ENCODE measurements at places on chromosomes 11 and 22. TPM values are rescaled to one million over a fixed set of nuclear protein-coding genes. Genes with fewer than 3 reads are reported as not detected.

- no peak overlapping the region for H3K4me3 ChIP-seq
- no peaks in the 10 kb centered on the region for H3K36me3 ChIP-seq
- H3K27me3 ChIP-seq: no peaks in the 10 kb centered on the region
- H3K4me1 ChIP-seq: no peaks in the 10 kb centered on the region
These were observed 974.6 kb upstream of the RAG2 start for GRCh38 chr11:37572491-37573171.

DNA sequence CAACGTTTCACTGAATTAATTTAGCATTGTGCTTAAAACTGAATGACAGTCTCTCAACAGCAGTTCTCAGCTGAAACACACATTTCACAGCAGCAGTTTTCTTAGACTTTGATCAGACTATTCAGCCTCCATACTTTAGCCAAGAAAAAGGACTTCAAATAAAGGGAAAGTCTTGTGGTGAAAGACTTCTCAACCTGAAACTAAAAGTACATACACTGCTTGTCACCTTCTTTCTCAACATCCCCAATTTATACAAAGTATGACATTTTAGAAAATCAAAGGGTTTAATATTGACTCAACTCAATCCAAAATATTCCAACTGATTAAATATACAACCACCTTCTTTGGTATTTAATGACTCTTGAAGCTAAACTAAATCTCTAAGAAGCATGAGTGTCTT is 419.0 kb downstream of the LRRC4C start:
- no peak for DNase-seq
- H3K4me1 ChIP-seq: no peaks in the 10 kb centered on the region
- H3K27me3 ChIP-seq: no peaks in the 10 kb centered on the region

The SRPRA gene
- 95.0 TPM for total RNA-seq

The HTR3B gene
- total RNA-seq: not detected

The NCF4 gene
- 4.9 TPM for total RNA-seq

DNA sequence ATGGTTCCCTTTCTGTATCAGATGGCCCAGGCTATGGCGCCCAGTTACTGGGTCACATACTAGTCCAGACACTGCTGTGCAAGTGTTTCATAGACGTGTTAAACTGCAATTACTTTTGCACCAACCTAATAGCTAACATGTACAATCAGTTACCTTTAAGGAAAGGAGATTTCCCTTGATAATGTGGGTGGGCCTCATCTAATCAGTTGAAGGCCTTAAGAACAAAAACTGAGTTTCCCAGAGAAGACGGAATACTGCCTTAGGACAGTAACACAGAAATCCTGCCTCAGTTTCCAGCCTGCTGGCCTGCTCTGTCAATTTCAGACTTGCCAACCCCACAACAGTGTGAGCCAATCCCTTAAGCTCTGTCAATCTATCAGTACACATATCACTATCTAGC is 229.9 kb upstream of the SYN3 start:
- no peaks in the 10 kb centered on the region for H3K27me3 ChIP-seq
- H3K36me3 ChIP-seq: no peaks in the 10 kb centered on the region
- no peak for DNase-seq
- no peaks in the 10 kb centered on the region for H3K4me1 ChIP-seq
- no peak overlapping the region for H3K27ac ChIP-seq

- H3K27me3 ChIP-seq: no peaks in the 10 kb centered on the region
- no peaks in the 10 kb centered on the region for H3K36me3 ChIP-seq
- H3K4me3 ChIP-seq: no peak overlapping the region
- H3K4me1 ChIP-seq: no peaks in the 10 kb centered on the region
- DNase-seq: no peak
These were observed 2.1 kb upstream of the DLAT start for GRCh38 chr11:112023104-112023503.

The CASP5 gene
- 0.50 TPM for total RNA-seq

DNA sequence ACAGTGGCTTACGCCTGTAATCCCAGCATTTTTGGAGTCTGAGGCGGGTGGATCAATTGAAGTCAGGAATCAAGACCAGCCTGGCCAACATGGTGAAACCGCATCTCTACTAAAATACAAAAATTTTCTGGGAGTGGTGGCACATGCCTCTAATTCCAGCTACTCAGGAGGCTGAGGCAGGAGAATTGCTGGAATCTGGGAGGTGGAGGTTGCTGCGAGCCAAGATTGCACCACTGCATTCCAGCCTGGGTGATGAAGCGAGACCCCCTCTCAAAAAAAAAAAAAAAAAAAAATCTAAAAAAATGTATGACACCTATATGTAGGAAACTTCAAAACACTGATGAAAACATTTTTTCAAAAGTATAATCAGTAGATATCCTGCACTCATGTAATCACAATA is 242.7 kb upstream of the CHORDC1 start:
- no peak for DNase-seq
- H3K36me3 ChIP-seq: no peaks in the 10 kb centered on the region
- no peak overlapping the region for H3K27ac ChIP-seq
- no peaks in the 10 kb centered on the region for H3K4me1 ChIP-seq

DNA sequence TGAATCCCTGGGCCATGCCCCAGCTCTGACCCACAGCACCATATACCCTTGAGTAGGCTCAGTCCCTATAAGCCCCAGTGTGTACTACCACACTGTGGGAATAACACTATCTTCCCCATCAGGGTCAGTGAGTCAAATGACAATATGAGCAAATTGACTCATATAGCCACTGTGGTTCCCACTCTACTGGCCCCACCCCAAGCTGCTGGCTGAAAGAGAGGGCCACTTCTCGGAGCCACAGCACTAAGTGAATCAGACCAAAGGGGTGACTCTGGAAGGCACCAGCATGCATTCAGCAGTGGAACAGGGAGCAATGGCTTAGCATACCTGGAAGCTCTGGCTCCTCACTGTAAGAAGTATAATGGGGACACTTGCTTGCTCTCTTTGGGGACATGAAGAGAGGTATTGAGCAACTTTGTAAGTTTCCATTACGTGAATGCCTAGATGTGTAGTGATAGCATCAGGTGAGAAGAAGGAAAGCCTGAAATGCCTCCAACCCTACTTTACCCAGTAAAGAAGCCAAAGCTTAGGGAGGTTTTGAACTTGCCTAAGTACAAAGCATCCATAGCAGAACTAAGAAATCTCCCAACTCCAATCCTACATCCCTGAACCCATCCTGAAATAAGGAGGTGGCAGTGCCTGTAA is 13.5 kb downstream of the CD59 start:
- H3K4me1 ChIP-seq: no peaks in the 10 kb centered on the region
- H3K27ac ChIP-seq: peak overlapping the region; percentile 47
- DNase-seq: no peak
- no peaks in the 10 kb centered on the region for H3K36me3 ChIP-seq
- no peaks in the 10 kb centered on the region for H3K27me3 ChIP-seq
- H3K4me3 ChIP-seq: no peak overlapping the region

- H3K4me1 ChIP-seq: peaks cover 25% of the 10 kb centered on the region
- DNase-seq: no peak
- H3K27me3 ChIP-seq: no peaks in the 10 kb centered on the region
- no peaks in the 10 kb centered on the region for H3K36me3 ChIP-seq
- H3K27ac ChIP-seq: no peak overlapping the region
- no peak overlapping the region for H3K4me3 ChIP-seq
These were observed 36.7 kb upstream of the SESN3 start for GRCh38 chr11:95267601-95268213.

The DRD2 gene
- total RNA-seq: not detected

DNA sequence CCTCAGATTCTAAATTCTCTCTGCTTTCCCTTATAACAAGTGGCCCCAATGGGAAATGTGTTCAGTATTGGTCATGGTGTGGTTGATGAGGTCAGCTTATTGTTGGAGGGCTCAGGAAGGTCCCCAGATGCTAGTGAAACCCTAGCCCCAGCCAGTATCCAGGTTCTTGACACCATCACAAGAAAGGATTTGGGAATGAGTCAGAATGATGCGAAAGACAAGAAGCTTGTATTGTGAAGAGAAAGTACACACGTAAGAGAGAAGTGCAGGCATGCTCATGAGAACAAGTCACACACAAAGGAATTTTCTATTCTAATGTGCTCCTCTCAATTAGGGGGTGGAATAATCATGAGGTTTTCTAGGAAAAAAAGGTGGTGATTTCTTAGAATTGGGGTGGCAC is 34.9 kb upstream of the TRPC6 start:
- no peaks in the 10 kb centered on the region for H3K4me1 ChIP-seq
- H3K27me3 ChIP-seq: no peaks in the 10 kb centered on the region
- H3K4me3 ChIP-seq: no peak overlapping the region
- H3K27ac ChIP-seq: no peak overlapping the region
- no peak for DNase-seq
- no peaks in the 10 kb centered on the region for H3K36me3 ChIP-seq

DNA sequence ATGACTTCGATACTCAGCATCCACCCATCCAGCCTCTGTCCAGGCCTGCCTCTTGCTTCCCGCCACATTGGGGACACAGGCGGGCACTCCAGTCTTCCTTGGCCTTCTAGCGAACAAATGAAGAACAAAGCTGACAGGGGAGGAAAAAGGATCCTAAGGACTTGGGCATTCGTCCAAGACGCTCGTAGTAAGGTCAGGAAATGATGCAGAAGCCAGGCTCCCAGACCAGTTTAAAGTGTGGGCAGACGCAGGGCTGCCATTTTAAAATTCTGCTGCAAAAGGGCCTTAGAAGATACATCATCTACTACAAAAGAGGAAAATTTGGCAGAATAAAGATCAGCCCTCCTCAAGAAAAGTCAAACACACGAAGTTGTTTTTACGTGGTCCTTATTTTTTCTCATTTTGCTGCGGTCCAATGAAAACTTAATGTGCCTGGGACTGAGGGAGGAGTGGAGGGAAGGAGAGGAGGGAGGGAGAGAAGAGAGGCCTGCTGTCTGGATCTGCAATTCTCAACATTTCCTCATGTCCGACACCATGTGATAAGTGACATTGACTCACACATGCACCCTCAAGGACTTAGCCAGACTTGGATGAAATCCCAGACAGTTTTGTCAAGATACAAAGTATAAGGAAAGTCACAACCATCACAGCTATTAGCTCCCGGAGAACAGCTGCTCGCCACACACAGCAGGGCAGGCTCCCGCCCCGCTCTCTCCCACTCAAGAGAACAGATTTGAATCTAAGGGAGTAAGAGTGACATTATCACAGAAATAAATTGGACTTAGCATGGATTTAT is 5.7 kb downstream of the DNAL4 start:
- H3K4me3 ChIP-seq: no peak overlapping the region
- no peak for DNase-seq
- H3K36me3 ChIP-seq: no peaks in the 10 kb centered on the region
- no peak overlapping the region for H3K27ac ChIP-seq

The PNPLA5 gene
- total RNA-seq: not detected

DNA sequence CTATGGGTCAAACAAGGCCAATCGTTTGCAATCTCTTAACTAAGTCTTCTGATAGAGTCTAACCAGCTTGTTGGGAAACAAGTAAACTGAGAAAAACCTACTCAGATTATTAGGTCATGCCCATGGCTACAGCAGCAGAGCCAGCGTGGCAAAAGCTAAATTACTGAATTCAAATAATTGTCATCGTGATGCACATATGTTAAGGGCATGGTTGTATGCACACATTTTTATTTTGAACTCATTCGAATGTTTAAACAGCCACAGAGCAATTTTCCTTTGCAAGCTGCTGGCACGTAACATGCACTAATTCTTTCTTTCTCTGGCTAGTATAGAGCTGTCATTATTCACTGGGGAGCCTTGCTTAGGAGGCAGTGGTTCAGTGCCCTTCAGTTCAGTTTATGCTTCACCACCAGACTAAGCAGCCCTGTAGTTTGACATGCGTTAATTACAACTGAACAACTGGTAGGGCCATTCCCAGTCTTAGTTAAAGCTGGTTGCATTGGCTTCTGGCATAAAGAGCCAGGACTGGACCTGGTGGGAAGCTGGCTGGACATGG is 396.4 kb downstream of the METTL15 start:
- no peaks in the 10 kb centered on the region for H3K36me3 ChIP-seq
- no peak overlapping the region for H3K4me3 ChIP-seq
- H3K27me3 ChIP-seq: no peaks in the 10 kb centered on the region
- DNase-seq: no peak
- no peak overlapping the region for H3K27ac ChIP-seq
- no peaks in the 10 kb centered on the region for H3K4me1 ChIP-seq

All from right lobe of liver (tissue), 6 donors.